ENCODE measurements at places on chromosomes 4 and X. TPM values are rescaled to one million over a fixed set of nuclear protein-coding genes. Genes with fewer than 3 reads are reported as not detected.

DNA sequence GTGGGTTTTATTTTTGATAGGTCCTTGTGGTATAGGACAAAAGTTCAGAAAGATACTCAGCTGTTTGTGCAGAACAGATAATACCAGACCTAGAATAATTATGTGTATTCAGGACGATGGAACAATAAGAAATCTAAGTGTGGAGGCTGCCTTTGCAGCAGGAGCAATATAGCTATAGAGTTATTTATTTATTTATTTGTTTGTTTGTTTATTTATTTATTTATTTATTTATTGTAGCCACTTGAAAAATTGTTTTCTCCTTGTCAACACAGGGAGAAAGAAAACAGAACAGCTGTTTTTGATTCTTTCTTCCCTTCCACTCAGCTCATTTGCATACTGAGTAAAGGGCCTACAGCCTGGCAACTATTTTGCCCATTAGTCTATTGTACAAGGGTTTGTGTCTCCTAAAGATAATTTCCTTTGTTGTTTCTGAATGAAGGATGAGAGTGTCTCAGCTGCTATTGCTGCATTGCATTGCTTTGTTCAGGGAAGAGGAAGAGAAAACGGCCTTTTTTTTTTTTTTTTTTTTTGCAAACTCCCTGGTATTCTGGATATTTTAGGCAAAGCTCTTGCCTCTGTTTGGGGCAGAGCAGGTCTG, 56.0 kb upstream of the ESX1 start:
- no peak for DNase-seq

DNA sequence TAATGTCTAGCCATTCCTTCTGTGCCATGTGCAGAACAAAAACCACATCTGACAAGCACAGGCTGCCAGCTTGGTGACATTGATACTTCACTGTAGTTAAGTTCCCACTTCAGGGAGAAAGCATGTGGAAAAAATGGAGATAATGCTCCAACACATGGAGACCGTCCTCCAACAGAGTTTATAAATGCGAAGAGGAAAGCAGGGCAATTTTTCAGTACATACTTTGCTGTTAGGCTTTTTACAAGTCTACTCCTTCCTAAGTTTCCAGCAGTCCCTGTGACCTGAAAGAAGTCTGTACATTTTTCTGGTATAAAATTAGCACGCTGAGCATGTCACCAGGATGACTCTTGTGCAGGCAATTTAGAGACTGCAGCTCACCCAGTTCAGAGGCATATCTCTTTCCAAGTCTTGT, 766.9 kb upstream of the IGFBP7 start:
- no peak for DNase-seq

JCHAIN gene
- total RNA-seq = 0.32 TPM

- DNase-seq = no peak
Observed at GRCh38 chrX:85052205-85052604, 48.5 kb downstream of the APOOL start.

METAP1 gene
- 102 TPM for total RNA-seq

UGT2A3 gene
- 0.11 TPM for total RNA-seq
